Breast epithelium (tissue), 4 donors: ENCODE measurements at places on chromosomes 4 and X. TPM values are rescaled to one million over a fixed set of nuclear protein-coding genes. Genes with fewer than 3 reads are reported as not detected.

- DNase-seq, result no peak
These were observed 240.2 kb upstream of the F9 start for GRCh38 chrX:139290310-139290709.

- no peak for DNase-seq
These were observed 139.9 kb downstream of the RAB28 start for GRCh38 chr4:13344216-13344615.

DNA sequence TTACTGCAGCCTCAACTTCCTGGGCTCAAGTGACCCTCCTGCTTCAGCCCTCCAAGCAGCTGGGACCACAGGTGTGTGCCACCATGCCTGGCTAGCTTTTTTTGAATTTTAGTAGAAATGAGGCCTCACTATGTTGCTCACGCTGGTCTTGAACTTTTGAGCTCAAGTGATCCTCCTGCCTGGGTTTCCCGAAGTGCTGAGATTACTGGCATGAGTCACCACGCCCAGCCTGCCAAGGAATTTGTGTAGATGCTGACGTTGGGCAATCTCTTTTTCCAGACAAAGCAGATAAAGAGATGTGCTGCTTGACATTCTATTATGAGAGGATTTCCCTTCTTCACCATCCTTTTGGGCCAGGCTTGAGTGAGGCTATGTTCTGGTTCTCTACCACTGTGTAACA is 254.5 kb upstream of the RPS6KA3 start:
- no peak for DNase-seq

DNA sequence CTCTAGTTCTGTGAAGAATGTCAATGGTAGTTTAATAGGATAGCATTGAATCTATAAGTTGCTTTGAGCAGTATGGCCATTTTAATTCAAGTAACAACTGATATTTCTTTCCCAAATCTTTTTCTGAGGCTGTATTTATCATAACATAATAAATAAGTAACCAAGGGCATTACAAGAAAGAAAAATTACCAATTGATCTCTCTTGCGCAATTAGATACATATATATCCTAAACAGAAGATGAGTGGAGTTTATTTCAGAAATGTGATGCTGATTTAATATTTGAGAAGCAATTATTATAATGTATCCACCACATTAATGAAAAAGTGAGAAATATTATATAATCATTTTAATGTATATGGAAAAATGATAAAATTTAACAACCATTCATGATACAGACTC is 802.5 kb upstream of the AGA start:
- no peak for DNase-seq

GRCh38 chrX:11269996-11270395 is 23.2 kb upstream of the AMELX start:
- DNase-seq, result no peak

DNA sequence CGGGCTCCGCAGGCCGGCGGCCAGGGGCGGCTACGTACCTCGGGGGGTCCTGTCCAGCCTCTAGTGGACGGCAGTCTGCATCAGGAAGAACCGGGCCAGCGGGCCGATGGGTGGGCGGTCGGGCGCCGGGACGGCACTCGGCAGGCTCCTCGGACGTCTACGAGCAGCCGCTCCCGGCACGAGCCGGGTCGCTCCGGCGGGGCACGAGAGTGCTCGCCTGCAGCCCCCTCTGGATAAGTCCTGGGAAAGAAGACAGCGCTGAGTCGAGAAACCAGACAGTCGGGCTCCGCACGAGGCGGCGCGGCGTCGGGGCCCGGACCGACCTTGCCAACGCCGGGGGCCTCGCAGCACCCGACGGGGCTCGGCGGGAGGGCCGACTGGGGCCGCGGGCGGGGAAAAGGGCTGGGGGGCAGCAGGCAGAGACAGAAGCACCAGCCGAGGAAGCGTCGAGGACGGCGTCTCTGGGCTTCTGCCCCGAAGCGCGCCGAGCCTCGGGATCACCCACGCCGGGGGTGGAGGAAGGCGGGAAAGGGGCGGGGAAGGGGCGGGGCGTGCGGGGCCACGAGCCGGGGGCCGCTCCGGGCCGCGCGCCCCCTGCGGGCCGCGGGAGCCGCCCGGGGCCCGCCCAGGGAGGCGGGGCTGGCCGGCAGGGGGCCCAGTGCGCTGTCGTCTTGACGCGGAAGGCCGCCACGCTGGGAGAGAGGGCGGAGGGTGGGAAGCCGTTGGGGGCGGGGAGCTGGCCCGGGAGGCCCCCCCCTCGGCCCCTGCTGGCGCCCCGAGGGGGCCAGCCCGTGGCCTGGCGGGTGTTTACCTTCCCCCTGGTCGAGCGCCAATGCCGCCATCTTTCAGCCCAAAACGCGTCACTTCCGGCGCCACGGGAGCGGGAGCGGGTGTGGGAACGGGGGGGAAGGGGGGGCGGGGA is 1.9 kb downstream of the KLHL15 start:
- DNase-seq, result peak; percentile 74

- DNase-seq, result no peak
These were observed 228.1 kb downstream of the QDPR start for GRCh38 chr4:17283832-17284231.

DNA sequence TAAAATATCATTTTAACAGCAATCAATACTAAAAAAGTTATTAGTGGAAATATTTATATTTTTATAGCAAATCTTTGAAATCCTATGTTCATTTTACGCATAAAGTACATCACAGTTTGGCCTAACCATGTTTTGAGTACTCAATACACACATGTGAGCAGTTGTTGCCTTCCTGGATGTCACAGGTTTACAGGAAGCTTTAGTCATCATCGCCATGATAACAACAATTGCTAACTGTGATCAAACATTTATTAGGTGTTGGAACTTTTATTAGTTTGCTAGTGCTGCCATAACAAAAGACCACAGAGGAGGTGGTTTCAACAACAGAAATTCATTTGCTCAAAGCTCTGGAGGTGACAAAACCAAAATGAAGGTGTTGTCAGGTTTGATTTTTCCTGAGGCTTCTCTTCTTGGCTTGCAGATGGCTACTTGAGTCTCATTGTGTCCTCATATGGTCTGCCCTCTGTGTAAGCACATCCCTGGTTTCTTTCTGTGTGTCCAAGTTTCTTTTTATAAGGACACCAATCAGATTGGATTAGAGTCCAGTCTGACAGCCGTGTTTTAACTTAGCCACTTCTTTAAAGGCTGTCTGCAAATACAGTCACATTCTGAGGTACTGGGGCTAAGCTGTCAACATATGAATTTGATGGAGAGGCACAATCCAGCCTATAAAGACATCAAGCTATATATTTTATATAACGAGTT is 43.1 kb upstream of the BOD1L1 start:
- DNase-seq, result no peak

GRCh38 chr4:162935214-162935613 is 231.5 kb downstream of the NAF1 start:
- no peak for DNase-seq

DNA sequence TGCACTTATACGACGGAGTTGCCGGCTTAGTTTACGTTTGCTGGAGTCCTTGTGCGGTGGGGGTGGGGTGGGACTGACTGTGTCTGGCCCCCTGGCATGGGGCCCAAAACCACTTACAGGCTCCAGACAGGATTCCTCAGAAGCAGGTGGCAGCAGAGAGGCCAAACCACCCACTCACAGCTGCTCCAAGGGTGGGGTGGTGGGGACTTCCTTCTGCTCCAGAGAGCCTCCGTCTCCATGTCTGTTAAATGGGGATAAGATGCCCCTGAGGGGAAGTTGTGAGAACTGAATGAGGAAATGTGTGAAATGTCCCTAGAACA is 36.7 kb downstream of the PSAPL1 start:
- DNase-seq, result peak; percentile 47

DNA sequence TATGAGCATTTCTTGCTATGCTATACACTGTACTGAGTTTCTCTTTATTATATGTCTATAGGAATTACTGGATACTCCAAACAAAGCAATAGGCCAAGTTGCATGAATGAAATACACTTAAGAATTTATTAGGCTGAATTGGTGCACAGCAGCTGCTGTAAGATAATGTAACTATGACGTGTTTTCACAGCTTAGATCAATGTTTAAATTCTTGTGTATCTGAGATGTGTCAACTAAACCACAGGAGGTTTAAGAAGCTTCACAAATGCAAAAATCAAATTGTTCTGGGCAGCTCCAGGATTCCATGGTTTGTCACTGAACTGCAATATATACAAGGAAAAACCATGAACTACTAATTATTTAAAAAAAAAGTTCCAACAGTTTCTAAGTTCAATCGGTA is 156.7 kb downstream of the MAPK10 start:
- DNase-seq, result no peak

DNA sequence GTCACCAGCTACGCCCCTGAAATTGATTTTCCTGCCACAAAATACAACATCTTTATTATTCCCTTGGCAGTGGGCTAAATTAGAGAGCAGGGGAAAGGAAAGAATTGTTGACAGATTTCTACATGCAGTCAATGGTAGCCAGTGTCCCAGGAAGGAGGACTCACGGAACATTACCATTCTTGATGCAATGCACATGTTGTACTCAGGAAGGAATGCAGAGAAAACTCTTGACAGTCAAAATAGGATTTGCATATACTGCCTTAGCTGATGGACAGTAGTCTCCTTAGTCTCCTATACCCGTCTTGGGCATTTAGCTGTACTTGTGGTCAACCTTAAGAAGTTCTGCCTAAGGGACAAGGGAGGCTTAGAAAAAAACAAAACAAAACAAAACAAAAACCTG is 158.0 kb upstream of the GYPA start:
- no peak for DNase-seq

GRCh38 chr4:41022116-41022515 is 192.2 kb downstream of the APBB2 start:
- DNase-seq, result no peak

GRCh38 chr4:5374592-5374991 is 323.3 kb downstream of the STK32B start:
- no peak for DNase-seq

DNA sequence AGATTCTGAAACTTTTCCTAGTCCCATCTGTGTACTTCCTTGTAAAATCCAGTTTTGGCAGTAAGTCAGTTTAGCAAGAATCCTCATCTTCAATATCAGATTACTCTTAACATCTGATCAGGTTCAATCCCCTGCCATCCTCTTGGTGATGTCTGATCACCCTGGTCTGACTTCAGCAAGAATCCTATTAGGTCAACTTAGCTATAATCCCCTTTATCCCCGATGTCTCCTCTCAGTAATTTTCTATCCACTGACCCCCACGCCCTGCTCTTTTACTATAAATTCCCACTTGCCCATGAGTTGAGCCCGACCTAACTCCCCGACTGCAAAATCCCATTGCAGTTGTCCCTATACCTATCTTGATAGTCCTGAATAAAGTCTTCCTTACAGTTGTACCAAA is 57.9 kb upstream of the PRSS48 start:
- DNase-seq, result no peak

- DNase-seq, result no peak
These were observed 77.9 kb downstream of the BTC start for GRCh38 chr4:74716436-74716765.

DNA sequence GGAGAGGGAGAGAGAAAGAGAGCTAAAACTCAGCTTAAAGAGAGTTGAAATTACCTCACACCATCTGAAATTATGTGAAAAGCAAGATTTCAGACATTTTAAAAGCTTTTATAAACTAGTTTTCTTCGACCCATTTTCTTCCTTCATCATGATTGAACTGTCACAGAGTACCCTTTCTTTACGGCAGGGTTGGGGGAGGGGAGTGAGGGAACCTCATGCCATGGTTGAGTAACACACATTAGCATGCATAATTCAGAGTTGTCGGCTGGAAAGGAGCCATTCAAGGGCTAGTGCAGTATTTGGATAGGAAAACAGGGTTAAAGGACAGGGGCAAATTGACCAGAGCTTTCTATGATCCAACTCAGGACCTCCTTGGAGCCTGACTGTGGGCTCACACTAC is 46.2 kb downstream of the PCDH19 start:
- no peak for DNase-seq

DNA sequence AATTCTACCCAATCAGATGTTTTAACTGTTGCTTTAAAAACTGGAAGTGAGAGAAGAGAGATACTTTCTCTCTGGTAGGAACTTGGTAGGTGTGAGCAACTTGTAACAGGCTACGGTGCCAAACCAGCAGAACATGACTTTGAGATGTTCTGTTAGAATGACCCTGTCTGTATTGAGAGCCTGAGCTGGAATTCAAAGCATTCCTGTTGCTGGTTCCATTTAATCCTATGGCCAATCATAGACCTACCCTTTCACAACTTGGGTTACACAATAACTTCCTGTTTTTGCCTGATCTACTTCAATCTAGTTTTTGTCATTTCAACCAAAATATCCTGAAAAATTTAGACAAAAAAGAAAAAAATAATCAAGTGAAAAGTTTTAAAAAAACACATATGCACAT is 1.7 kb upstream of the PRRG1 start:
- DNase-seq, result no peak

DNA sequence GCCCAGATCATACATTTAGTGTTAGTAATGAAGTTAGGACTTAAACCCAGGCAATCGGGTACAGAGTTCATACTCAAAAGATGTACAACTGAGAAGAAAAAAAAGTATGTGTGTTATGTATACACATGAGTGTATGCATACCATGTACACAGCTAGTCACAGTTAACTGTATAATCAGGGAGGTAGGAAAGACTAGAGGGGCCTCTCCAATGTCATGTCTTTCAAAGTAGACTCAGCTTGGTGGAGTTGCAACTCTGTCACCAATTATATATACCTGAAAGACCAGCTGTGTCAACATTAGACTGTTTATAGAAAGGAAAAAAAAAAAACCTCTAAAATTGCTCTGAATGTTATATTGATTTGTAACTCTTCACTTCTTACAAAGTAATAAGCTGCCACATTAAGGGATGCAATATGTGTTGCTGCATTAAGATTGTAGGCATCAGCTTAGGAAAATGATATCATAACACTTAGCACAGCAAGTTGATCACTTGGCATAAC is 167.5 kb downstream of the DCTD start:
- DNase-seq, result no peak

- no peak for DNase-seq
These were observed 35.3 kb downstream of the NALF2 start for GRCh38 chrX:69539437-69539836.

DNA sequence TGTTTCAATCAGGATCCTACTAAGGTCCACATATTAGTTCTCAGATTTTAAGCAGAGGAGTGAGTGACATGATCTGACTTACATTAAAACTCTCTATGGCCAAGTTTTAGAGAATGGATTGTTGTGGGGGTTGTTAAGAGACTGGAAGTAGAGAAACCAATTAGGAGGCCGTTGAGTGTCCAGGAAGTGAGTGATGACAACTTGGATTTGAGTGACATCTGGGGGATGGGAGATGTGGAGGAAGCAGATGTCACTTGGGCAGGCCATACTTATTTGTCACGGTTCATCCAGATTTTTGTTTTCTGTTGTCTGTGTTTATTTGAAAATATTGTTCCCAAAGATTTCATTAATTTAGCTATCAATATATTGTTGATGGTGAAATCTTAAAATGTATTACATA is 28.3 kb downstream of the ADD1 start:
- no peak for DNase-seq

Gene CYTL1
- total RNA-seq, result 0.66 TPM

Gene TIMP1
- 225 TPM for total RNA-seq

Gene KIAA1210
- not detected for total RNA-seq

Gene PLAC8
- total RNA-seq, result 4.5 TPM

Gene OTC
- total RNA-seq, result 1.4 TPM

Gene ZNF182
- total RNA-seq, result 4.5 TPM

Gene FANCB
- 0.96 TPM for total RNA-seq

Gene AIMP1
- 34.4 TPM for total RNA-seq

Gene GYG2
- total RNA-seq, result 84.7 TPM
